ENCODE measurements at places on chromosomes 1 and 21.

- DNase-seq = no peak
These were observed 31.2 kb downstream of the SLX9 start for GRCh38 chr21:44970766-44971671.

DNA sequence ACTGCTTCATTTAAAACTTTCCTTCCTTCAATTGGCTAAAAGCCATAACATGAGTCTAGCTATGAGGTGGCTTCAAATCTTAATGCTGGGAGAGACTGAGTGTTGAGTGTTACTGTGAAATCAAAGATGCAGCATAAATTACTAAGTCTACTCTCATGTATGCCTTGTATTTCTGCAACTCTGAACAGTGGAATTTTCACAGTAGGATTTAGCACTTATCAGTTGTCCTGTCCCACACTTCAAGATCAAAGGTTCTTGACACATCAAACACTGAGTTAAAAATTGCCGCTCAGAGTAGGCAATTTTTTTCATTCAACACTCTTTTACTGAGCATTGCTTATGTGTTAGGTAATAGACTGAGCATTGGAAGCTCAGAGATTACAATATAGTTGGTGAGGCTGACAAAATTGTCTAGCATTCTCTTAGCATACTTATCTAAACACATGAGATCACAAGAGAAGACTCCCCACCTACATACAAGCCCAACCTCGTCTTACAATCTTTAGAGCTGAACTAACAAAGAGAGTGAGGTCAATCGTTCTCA, 56.4 kb upstream of the ADORA3 start:
- no peak for DNase-seq

GRCh38 chr1:20401405-20402010, 84.5 kb downstream of the CAMK2N1 start:
- no peak for DNase-seq

GRCh38 chr21:35238119-35238518, 189.0 kb upstream of the RUNX1 start:
- no peak for DNase-seq

GRCh38 chr1:185260611-185261010, 56.4 kb downstream of the IVNS1ABP start:
- DNase-seq = no peak

GRCh38 chr1:152047413-152047729, 10.6 kb upstream of the S100A11 start:
- no peak for DNase-seq

DNA sequence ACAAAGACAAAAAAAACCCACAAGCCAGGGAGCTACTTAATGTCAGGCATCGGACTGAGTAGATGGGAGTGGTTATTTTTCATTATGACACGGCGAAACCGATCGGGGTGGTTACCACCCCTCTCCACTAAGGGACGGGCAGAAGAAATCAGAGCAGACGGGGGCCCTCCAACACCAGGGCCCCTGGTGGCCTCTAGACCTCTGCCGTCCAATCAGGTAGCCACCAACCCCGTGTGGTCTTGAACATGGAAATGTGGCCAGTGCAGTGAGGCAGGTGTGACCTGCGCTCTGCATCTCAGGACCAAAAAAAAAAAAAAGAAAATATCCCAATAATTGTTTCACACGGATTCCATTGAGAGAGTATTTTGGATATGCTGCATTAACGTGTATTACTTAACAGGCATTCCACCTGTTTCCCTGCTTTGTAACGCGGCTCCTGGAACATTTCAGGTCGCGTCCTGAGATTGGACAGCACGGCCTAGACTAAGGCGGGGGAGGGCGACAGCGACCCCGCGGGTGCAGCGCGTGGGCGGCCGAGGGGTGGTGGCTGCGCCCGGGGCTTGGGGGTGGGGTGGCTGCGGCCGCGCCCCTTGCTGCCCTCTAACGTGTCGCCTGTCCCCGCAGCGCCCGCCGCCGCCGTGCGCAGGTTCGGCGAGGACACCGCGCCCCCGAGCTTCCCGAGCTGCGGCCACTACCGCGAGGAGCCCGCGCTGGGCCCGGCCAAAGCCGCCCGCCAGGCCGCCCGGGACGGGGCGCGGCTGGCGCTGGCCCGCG, 48.3 kb downstream of the SIM2 start:
- DNase-seq = peak; percentile 12

All from left colon (tissue), 2 donors.